ENCODE measurements at places on chromosomes 12 and 14.

- DNase-seq = no peak
Measured at GRCh38 chr14:22699801-22700564, 55.8 kb upstream of the OR6J1 start.

DNA sequence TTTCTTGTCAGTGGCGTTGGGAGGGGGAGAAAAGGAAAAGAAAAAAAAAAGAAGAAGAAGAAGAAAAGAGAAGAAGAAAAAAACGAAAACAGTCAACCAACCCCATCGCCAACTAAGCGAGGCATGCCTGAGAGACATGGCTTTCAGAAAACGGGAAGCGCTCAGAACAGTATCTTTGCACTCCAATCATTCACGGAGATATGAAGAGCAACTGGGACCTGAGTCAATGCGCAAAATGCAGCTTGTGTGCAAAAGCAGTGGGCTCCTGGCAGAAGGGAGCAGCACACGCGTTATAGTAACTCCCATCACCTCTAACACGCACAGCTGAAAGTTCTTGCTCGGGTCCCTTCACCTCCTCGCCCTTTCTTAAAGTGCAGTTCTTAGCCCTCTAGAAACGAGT, 1.9 kb downstream of the ASCL1 start:
- no peak for DNase-seq

GRCh38 chr12:121202407-121203355, 7.2 kb upstream of the P2RX4 start:
- no peak for DNase-seq

DNA sequence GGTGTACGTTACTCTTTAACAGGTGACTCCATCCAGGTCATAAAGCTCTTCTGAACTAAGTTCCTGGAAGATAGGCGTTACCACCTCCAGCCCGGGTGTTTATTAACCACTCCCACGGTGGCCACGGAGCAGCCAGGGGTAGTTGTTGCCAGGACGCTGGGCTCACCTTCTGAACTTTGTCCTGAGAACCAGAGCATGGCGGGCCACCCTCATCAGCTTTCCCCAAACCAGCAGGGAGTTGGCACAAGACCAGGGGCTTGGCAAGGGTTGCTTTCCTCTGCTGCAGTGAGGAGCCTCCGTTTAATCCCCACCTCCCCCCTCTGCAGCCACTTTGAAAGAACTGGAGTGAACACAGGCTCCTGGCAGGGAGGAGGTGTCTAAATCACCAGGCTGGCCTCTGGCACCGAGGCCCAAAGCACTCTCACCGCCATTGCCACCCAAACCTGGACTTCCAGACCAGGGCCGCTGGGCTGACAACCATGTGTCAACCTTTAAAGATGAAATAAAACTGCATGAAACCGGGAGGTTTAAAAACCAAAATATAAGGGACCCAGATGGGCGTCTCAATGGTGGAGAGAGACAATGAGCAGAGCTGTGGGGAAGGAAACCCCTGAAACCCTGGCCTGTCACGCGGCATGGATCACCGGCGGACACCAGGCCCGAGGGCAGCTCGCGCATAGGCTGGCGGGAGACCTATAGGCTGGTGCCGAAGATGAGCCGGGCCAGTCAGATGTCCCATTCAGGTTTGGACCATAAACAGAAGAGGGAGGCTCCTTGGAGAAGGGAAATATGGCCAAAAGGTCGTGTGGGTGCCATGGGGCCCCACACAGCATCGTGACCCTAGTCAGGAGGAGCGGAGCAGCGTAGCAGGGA, 30.9 kb upstream of the TDRD9 start:
- no peak for DNase-seq

All from nucleus accumbens (tissue), 56 donors.